GM12864 (cell line): ENCODE measurements at places on chromosomes 4 and X.

DNA sequence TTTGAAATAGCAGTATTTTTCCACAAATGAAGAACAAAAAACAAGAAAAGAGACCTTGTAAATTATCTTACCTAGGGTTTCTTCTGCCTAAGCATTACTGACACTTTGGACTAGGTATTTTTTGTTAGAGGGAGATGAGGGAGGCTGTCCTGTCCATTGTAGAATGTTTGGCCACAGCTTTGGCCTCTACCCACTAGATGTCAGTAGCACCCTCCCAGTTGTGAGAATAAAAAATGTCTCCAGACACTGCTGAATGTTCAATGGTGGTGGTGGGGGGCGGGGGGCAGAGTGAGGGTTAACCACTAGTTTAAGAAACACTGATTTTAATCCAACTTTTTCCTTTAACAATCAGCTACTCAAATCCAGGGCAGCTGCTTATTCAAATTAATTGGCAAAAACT lies 25.8 kb downstream of the OTUD4 start:
- no peak for DNase-seq

DNA sequence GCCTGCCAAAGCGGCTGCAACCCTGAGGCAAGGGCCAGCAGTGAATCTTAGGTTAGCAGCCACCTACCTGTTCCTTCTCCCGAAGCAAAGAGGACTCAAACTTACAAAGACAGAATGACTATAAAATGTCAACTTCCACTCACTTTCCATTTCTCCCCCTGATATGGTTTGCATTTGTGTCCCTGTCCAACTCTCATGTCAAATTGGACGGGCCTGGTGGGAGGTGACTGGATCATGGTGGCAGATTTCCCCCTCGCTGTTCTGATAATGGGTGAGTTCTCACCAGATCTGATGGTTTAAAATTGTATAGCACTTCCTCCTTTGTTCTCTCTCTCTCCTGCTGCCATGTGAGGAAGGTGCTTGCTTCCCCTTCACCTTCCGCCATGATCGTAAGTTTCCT lies 35.3 kb upstream of the TMEM154 start:
- DNase-seq: no peak

- DNase-seq: no peak
Observed at GRCh38 chrX:17519358-17519757, 144.4 kb downstream of the NHS start.

- no peak for DNase-seq
Observed at GRCh38 chr4:145760961-145761929, 81.3 kb downstream of the C4orf51 start.

- DNase-seq: no peak
Observed at GRCh38 chr4:141238186-141238585, 17.5 kb downstream of the ZNF330 start.

DNA sequence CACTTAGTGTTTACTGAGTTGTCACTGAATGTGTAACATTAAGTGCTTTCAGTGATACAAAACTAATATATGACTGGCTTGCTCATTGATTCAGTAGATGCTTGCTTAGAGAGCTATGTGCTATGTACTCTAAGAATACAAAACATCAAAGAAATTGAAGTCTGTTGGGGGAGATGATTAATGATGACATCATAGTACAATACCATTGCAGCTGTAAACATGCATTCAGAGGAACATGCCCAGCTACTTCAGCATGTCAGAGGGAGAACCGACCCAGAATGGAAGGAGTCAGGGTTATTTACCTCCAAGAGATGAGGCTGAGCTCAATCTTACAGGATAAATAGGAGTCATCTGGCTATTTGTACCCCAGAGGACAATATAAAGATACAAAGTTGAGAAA lies 290.8 kb downstream of the TENM3 start:
- DNase-seq: no peak

DNA sequence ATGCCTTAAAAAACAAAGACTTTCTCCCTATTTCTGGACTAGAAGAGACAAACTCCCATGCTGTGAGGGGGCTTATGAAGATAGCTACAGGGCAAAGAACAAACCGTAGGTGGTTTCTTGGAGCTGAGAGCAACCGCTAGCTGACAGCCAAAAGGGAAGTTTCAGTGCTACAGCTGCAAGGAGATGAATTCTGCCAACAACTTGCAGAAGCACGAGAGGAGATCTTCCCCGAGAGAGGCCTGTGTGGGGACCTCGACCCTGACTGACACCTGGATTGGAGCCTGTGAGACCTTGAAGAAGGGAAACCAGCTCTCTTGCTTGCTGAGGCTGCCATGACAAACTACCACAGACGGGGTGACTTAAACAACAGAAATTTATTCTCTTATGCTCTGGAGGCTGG lies 183.8 kb upstream of the VCX3A start:
- no peak for DNase-seq
